ENCODE measurements at places on chromosomes 2 and 18.

GRCh38 chr2:45743531-45744396 lies 92.3 kb downstream of the PRKCE start:
- no peak for DNase-seq

DNA sequence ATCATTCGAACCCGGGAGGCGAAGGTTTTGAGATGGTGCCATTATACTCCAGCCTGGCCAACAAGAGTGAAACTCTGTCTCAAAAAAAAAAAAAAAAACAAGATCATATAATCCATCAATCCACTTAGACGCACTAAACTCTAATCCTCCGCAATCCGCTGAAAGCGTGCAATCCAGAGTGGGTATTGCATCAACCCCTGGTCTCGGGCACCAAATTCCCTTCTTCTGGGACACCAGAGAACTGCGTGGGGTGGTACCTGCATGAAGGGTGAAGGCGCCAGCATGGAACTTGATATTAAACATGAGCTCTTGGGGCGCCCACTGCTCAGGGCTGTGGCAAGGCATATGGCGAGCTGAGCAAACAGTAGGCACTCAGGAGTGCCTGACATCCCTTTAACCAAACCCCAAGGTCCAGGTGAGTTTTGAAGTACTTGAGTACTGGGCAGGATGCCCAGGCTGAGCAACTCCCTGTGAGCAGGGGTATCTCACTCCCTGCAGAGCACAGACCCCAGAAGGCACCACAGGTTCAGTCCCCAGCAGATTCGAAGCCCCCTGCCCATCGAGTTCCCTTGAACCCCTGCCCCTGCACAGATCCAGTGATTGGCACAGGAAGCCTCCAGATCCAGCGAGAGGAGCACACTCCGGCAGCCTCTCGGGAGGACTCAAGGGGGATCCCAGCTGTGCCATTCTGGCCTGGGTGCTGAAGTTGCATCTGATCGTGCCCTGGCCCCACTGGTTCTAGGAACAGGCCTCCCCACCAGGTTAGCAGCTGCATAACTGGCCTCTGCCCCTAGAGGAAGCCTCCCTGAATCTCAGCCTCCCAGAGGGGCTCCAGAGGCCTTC lies 8.0 kb downstream of the ALPI start:
- DNase-seq, result no peak

DNA sequence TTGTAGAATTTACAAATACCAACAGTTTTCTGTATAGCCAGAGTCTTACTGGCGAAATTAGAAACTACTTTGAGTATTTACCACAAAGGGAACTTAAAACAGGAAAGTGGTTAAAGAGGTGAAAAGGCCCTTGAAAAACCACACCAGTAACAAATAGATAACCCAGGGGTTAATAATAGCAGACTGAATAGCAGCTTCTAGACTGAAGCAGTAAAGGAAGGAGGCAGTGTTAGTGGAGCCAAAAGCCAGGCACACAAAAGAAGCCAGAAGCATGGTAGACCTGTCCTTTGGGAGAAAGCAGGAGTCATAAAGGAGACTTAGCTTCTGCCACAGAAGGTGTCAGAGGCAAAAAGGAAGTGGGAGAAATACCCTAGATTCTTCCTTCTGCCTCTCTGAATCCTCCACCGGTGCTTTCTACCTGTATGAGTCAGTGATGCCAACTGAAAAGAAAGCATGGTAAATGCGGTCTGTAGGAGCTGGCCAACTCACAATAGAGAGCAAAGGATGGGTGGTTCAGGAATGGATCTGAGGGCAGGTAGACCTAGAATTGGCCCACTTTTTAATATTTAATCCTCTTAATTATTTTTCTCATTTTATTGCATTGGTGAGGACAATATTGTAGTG lies 97.3 kb downstream of the ARL6IP6 start:
- no peak for DNase-seq

DNA sequence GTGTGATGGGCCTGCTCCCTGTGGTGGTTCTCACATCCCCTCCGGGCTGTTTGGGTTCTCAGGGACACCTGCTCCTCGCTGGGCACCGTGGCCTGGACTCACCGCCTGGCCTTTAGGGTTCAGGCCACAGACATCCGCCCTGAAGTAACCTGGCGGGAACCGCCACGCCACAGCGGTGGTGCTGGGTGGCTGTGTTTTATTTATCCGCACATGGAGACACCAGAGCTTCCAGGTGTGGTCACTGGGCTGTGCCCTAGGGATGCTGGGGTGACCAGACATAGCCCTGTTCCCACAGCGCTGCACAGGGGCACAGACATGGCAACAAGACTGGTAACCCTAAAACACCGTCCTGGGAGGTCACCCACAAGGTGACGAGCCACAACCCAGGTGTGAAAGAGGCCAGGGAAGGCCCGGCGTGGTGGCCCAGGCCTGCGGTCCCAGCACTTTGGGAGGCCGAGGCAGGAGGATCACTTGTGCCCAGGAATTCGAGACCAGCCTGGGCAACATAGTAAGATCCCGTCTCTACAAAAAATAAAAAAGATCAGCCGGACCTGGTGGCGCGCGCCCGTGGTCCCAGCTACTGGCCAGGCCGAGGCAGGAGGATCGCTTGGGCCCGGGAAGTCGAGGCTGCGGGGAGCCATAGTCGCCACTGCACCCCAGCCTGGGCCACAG lies 649 bp upstream of the HSBP1L1 start:
- no peak for DNase-seq

DNA sequence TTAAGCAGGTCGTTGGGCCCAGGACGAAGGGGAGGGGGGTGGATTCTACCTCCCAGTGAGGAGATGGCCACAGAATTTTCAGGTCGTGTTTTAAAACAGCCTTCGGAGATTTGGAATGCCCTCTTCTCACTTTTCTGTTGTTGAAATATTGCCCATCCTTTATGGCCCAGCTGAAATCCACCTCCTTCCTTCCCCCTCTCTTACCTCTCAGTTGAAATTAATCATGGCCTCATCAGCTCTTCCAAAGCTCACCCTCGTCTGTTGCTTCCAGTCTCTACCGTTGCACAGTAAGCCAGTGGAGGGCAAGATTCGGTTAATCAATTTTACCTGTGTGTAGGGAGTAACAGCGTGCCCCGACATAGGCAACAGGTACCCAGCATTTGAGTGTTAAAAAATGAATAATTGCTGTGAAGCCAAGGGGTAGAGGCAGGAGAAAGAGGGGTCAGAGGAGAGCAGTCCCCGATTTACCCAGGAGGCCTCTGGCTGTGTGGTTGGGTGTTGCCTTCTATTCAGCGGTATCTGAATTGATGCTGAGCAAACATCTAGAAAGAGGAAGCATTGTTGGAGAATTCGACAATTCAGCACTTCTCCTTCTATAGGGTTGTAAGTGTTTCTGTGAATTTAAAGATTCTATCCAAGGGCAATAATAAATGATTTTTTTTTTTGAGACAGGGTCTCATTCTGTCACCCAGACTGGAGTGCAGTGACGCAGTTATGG lies 8.6 kb upstream of the PDIA6 start:
- no peak for DNase-seq

- no peak for DNase-seq
Observed at GRCh38 chr2:130823886-130824491, 12.7 kb upstream of the ARHGEF4 start.

Data from glutamatergic neuron (in vitro differentiated cells).